Brain pericyte (primary cell): ENCODE measurements at places on chromosomes 2 and 18.

- DNase-seq, result no peak
Measured at GRCh38 chr2:236963631-236964182, 122.0 kb upstream of the COPS8 start.

DNA sequence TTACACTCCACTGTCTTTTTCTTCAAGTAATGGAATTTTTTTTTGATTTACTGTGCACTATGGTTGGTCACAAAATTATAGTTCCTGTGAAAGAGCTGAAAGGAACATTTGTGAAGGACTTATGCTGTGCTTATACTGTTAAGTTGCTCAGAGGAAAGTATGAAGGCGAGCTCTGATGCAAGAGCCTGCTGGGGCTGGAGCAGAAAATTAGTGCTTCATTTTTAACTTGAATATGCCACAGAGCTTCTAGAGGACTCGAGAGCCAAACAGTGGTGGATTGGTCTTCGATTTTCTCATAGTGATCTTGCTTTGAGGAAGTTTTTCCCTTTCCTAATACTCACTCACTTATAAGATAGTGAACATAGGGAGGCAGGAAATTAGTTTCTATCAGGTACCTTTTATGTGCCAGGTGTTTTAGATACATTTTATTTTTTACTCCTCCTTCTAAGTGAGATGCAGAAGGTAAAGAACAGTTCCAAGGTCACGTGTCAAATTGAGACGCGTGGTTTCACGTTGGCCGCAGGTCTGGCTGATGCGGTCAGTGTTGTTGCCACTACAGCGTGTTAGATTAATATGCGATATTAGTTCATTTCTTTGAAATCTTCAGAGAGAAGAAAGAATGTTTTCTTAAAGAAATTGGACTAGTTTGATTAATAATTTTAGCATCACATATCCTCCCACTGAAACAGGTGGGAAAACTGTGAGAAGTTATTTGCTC, 20.2 kb downstream of the GATA6 start:
- DNase-seq, result no peak

GRCh38 chr2:32064021-32064601, 755 bp downstream of the SPAST start:
- no peak for DNase-seq

DNA sequence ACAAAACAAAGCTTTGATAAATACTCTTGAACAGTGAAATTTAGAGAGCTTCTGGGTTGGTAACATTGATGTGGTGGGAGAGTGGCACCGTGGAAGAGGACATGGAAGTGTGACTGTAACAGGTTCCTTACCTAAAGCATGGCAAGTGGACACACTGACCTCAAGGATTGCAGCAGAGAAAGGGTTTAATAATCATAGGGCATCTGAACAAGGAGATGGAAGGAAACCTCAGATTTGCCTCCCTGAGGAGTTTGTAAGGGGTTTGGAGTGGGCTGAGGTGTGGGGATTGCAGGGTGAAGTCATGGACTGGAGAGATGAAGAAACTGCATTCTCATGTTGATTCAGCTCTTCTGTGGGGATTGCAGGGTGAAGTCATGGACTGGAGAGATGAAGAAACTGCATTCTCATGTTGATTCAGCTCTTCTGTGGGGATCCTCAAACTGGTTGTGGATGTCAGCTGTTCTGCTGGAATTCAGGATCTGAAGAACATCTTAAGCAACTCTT, 83.8 kb upstream of the TLK1 start:
- DNase-seq, result no peak

DNA sequence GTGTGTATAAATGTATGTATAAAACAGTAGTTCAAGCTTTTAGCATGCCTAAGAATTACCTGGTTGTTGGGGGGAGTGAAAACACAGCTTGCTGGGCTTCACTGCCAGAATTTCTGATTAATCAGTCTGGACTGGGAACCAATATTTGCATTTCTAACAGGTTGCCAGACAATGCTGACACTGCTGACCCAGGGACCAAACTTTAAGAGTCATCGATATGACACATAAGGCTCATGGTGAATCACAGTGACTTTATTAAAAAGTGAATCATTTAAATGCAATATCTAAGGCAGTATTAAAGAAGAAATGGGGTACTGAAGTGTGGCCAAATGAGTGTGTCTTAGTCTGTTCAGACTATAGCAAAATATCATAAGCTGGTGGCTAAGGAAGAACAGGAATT, 195.9 kb upstream of the DTNA start:
- no peak for DNase-seq

DNA sequence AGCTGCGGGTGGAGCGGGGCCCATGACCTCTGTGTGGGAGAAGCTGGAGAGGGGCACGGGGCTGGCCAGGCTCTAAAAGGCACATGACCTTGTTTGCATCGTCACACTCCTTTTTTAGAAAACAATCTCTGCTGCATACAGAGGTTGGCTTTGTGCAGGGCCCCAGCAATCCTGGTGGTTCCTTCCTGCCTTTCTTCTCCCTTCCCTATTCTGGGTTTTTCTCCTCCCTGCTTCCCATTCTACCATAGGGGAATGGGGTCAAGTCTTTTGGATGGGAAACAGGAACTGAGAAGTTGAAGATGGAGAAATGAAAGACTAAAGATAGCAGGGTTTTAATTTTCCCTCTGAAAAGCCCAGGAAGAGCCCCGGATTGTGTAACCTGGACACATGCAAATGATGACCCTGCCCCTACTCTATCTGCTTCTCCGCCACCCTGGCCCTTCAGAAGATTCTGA, 53.9 kb downstream of the ASAP2 start:
- no peak for DNase-seq

- DNase-seq, result no peak
Measured at GRCh38 chr2:71082402-71083252, 14.2 kb downstream of the NAGK start.
